ENCODE measurements at places on chromosomes 13 and 19.
A peak's percentile ranks its signal among the peaks of the same experiment; 100 is the strongest.

- peak; percentile 58 for DNase-seq
Measured at GRCh38 chr19:13091400-13092157, 11.1 kb downstream of the LYL1 start.

DNA sequence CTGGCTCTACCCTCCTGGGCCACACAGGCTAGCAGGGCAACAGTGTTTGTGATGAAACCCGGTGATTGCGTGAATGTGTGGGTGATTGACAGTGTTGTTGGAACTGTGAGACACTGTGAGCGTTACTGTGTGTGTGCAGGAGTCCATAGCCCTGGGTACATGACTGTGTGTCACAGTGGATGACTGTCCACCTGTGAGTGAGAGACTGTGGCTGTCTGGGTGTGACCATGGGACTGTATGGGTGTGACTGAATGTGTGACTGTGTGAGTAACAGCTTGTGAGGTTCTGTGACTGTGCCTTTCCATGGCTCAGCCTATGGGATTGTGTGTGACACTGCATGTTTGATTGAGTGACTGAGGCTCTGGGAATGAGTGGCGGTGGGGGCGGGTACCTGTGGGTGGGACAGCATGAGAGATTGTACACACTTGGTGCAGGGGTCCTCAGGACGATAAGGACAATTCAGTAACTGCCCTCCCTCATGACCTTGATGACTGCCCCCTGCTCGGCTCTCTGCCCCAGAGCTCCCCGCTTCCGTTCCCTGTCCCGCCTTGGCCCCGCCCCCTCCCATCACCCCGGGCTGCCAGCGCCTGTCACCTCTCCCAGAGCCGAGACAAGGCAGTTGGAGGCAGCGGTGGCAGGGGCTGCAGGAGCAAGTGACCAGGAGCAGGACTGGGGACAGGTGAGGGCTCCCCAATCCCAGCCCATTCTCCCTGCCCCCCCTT, at the start of gene GIPR:
Gene GIPR, plus strand, starts transcription at position 602 of the 722 bp plus-strand sequence. CDS start 1,300 bp downstream, outside the sequence.
- DNase-seq = no peak

DNA sequence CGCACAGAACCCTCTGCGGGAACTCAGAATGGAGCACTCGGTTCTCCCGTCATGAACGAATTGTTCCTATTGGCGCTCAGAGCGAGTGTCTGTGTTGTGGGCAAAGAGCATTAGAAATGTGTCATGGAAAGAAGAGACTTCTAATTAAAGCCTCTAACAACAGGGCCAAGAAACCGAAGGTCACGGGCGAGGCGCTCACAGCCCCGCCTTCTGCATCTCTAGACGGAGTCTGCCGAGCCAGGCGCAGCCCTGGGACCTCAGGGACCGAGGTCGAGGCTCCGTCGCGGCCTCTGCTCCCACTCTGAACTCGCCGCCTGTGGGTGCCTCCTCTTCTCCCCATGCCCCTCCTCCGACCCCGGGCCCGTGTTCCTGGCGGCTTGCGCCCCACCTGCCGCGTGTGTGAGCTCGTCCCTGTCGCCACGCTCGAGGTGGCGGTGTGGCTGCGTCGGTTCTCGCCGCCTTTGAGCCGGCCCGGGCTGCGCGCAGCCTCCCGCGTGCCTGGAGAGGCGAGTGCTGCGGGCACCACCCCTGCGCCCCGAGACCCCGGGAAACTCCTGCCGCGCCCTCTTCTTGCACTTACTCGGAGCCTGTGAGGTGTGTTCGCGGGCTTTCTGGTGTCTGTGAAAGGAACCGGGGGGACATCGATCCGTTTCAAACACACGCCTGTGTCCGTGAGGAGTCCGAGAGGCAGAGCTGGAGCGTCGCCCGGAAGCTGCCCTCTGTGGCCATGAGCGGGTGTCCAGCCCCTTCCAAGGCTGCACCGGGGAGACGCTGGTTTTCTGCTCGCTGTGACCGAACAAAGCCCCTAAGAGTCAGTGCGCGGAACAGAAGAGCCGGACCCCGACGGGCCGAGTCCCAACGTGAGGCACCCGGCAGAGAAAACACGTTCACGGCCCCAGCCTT, 45.4 kb upstream of the SPACA7 start:
- no peak for DNase-seq

DNA sequence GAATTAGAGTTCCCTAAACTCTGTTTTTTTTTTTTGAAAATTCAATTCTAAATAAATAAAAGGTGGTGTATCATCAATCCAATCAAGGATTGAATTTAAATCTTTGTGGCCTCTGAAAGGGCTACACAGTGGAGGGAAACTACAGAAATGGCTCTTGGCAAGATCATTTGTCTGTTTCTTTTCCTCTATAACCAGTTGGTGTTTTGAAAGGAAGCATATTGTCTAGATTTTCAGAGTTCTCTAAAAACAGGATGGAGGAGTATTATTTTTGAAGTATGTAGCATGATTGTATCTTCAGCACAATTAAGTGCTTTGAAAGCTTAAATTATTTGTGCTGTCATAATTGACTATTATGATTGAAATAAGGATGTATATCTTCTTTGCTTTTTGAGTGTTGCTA, 29.8 kb downstream of the WASF3 start:
- DNase-seq = no peak

DNA sequence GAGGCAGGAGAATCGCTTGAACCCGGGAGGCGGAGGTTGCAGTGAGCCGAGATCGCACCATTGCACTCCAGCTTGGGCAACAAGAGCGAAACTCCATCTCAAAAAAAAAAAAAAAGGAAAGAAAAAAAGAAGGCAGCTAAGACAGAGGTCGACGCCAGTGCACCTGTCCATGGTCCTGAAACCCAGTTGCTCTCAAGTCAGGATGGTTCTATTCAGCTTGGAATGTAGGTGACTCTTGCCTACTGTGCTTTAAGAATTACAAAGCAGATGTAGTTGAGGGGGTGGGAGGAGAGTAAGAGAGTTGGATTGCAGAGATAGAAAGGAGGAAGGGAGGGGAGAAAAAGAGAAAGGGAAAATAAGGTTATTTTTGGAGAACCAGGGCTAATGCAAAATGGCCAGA, 18.7 kb downstream of the CACNG7 start:
- DNase-seq = peak; percentile 1

DNA sequence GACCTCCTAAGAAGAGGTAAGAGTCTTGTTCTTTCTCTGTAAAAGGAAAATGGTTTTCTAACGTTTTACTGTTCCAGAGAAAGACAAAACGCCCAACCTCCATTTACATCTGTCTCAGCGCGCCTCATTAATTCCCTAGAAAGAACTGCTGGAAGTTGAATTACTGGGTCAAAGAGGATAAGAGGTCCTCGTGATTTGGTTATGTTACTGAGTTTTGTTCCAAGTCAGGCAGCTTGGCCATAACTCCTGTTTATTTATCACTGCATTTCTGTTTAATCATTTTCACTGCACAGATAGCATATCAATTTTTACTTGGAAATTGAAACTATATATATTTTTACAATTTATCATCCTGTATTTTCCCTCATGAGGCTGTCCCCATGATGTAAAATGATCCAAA, 112.9 kb upstream of the PEG3 start:
- DNase-seq = no peak

DNA sequence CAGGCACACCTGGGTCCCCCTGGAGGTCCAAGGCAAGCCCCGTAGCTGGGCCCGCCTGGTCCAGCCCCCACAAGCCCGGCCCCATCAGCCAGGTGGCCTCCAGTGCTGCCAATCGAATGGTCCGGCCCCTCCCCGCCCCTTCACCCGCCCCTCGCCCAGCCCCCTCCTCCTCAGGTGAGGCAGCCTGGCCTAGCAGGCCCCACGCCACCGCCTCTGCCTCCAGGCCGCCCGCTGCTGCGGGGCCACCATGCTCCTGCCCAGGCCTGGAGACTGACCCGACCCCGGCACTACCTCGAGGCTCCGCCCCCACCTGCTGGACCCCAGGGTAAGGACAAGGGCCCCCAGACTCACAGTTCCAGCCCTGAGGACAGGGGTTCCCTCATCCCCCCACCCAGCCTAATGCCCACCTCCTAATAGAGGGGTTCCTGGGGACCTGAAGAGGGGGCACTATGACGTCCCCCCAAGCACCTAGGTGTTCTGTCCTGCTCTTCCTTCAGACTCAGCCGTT, at the start of gene HPN:
Gene HPN, plus strand, starts transcription at position 174 of the 508 bp plus-strand sequence. CDS start 786 bp downstream, outside the sequence.
- DNase-seq = no peak

GRCh38 chr19:39918183-39918651, 16.2 kb downstream of the FCGBP start:
- no peak for DNase-seq

GRCh38 chr13:113948034-113948742, 25.7 kb downstream of the C13orf46 start:
- no peak for DNase-seq

- no peak for DNase-seq
Measured at GRCh38 chr13:95087746-95088305, 213.4 kb downstream of the ABCC4 start.

GRCh38 chr13:92433963-92434362, 792.6 kb upstream of the GPC6 start:
- no peak for DNase-seq

- no peak for DNase-seq
Measured at GRCh38 chr13:72782717-72783116, 784 bp downstream of the PIBF1 start.

GRCh38 chr19:29927944-29928625, 14.0 kb upstream of the URI1 start:
- no peak for DNase-seq

Measured in kidney epithelial cell (primary cell).